ENCODE measurements at places on chromosomes 11 and 22. TPM values are rescaled to one million over a fixed set of nuclear protein-coding genes. Genes with fewer than 3 reads are reported as not detected.

The TNNT3 gene
- total RNA-seq = 0.15 TPM

The CNGA4 gene
- 0.06 TPM for total RNA-seq

The PRR14L gene
- total RNA-seq = 5.8 TPM

The APOL6 gene
- 1.9 TPM for total RNA-seq

The TPH1 gene
- 0.05 TPM for total RNA-seq
